Gastrocnemius medialis (tissue), 4 donors: ENCODE measurements at places on chromosomes 16 and 17. TPM values are rescaled to one million over a fixed set of nuclear protein-coding genes. Genes with fewer than 3 reads are reported as not detected.

Gene SLX1B
- 57.4 TPM for total RNA-seq

Gene SLC38A8
- total RNA-seq: not detected

Gene RBBP6
- total RNA-seq: 57.1 TPM

Gene RNF43
- not detected for total RNA-seq

Gene FAAP100
- 16.5 TPM for total RNA-seq

Gene KRT20
- total RNA-seq: not detected

Gene SMIM22
- total RNA-seq: not detected

Gene CLEC19A
- not detected for total RNA-seq

Gene HOXB13
- not detected for total RNA-seq

Gene ALDH3A1
- total RNA-seq: 0.23 TPM

Gene XYLT2
- 7.9 TPM for total RNA-seq

Gene POLR2A
- 56.9 TPM for total RNA-seq

Gene SEPHS2
- 29.5 TPM for total RNA-seq

Gene CTRB1
- total RNA-seq: not detected

Gene CCL8
- total RNA-seq: 0.61 TPM

Gene OMG
- not detected for total RNA-seq

Gene CCL7
- total RNA-seq: not detected

Gene CLDN9
- 0.40 TPM for total RNA-seq

Gene KCNJ12
- total RNA-seq: 31.9 TPM

Gene EPN3
- total RNA-seq: not detected

Gene RNU2-1
- total RNA-seq: not detected

Gene HOXB2
- 4.1 TPM for total RNA-seq

Gene SLC35G3
- not detected for total RNA-seq

Gene C16orf86
- total RNA-seq: 7.4 TPM

Gene SDK2
- 0.20 TPM for total RNA-seq

Gene HSPB9
- not detected for total RNA-seq

Gene SPNS3
- not detected for total RNA-seq

Gene TMEM238L
- total RNA-seq: 0.22 TPM

Gene ANKRD40CL
- not detected for total RNA-seq

Gene TEX19
- 0.40 TPM for total RNA-seq

Gene STX1B
- 0.36 TPM for total RNA-seq

Gene C1QL1
- not detected for total RNA-seq

Gene ESRP2
- total RNA-seq: 0.51 TPM

Gene TMEM235
- total RNA-seq: not detected

Gene CA4
- total RNA-seq: 7.2 TPM

Gene KCNJ18
- total RNA-seq: not detected

Gene NPIPB8
- total RNA-seq: not detected

Gene PRSS21
- not detected for total RNA-seq

Gene KCNG4
- not detected for total RNA-seq

Gene PYDC1
- not detected for total RNA-seq

Gene CEP131
- 6.0 TPM for total RNA-seq

Gene MT1B
- total RNA-seq: not detected

Gene FA2H
- not detected for total RNA-seq

Gene CLEC18B
- total RNA-seq: 2.7 TPM

Gene CCL2
- 4.3 TPM for total RNA-seq

Gene SKAP1
- total RNA-seq: not detected

Gene TBC1D3B
- total RNA-seq: not detected

Gene ATP5PD
- 490 TPM for total RNA-seq

Gene GDPD1
- total RNA-seq: 0.95 TPM

Gene SLC25A39
- total RNA-seq: 37.1 TPM

Gene SEBOX
- not detected for total RNA-seq

Gene CCL18
- not detected for total RNA-seq

Gene STH
- not detected for total RNA-seq
